Activated CD4-positive, alpha-beta T cell treated with anti-CD3 and anti-CD28 coated beads for 48 hours (primary cell): ENCODE measurements at places on chromosomes 7 and 10.

DNA sequence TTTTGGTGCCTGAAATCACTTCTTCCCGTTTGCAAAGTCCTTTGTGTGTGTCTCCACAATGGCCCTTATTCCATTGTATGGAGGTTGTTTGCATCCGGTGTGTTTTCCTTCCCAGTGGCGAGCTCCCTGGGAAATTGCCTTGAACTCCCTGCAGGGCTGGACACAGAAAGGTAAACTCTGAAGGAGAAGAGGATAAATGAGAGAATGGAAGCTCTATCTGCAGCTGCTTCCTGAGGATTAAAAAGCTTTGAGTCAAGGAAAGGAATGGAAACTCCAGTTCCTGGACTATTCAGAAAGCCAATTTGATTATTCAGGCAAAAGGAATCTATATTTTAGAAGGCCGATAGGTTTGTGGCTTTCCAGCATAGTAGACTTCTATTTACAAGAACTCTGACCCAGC is 4.4 kb upstream of the GRK5 start:
- DNase-seq: no peak

DNA sequence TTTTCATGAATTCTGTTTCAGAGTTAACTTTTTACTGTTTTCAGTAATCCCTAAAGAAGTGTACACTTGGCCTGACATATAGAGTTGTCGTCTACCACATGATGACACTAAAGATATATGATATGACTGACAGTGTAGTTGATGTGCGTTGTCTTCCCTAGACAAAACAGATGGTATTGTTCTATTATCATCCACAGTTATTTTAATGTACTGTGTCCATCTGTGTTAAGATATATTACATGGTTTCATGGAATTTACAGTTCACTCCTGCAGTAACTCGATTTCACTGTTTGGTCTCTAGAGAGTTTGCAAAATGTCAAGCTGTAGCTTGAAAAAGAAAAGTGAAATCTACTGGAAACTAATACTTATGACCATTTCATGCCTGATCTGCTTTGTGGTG is 18.1 kb downstream of the FOXP2 start:
- DNase-seq: no peak

- no peak for DNase-seq
Observed at GRCh38 chr10:82953909-82954308, 1078.9 kb downstream of the NRG3 start.

- DNase-seq: no peak
Observed at GRCh38 chr7:32890793-32891042, 842 bp downstream of the KBTBD2 start.
